ENCODE measurements at places on chromosomes 4 and X.

- no peak for DNase-seq
Measured at GRCh38 chr4:8641256-8641655, 48.7 kb downstream of the CPZ start.

DNA sequence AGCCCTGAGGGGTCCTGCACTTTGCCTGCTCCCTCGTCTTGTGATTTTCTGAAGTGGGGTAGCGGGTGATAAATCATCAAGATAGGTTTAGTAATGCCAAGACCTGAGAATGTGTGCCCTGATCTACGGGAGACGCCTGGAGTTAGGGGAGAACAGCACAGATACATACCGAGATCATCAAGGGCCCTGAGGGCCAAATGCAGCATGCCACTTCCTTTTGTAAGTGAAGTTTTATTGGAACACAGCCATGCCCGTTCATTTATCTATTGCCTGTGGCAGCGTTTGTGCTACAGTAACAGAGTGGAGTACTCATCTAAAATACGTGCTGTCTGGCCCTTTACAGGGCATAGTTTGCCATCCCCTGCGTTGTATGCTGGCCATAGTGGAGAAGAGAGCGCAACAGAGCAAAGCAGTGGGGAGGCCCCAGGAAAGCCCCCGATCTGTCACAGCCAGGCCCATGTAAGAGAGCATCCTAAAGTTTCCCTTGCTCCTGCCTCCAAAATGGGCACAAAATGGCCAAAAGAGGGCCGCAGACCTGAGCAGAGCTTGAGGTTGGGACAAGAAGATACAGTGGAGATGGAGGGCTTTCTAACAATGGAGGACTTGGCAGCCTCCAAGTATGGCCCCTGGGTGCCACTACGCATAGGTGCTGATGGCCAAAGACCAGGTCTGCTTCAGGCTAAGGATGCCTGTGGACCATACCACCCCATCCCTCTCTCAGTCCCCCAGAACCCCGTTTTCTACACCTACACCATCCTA, 167.0 kb downstream of the SMIM20 start:
- peak; percentile 13 for DNase-seq

DNA sequence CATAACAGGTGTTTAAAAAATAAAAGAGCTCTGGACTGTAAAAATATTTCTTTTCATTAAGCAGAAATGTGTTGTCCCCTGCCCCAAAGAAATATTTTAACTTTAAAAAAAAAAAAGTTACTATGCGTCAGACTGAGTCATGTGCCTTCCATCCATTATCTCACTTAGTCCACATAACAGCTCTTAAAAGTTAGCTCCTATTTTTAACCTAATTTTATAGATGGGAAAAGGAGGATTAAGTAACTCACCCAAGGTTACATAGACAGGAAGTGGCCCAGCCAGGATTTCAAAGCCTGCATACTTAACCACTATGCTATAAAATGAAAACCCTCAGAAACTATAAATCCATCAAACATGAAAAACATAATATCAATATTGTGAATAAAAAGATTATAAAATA, 97.7 kb downstream of the MANBA start:
- no peak for DNase-seq

- no peak for DNase-seq
Measured at GRCh38 chr4:33068539-33068938, 2348.4 kb downstream of the PCDH7 start.

- DNase-seq = peak; percentile 64
Measured at GRCh38 chr4:169659716-169660670, 39.6 kb downstream of the CLCN3 start.

GRCh38 chr4:121428721-121429120, 47.9 kb upstream of the QRFPR start:
- DNase-seq = no peak

GRCh38 chr4:101604976-101605375, 185.6 kb upstream of the BANK1 start:
- DNase-seq = no peak

DNA sequence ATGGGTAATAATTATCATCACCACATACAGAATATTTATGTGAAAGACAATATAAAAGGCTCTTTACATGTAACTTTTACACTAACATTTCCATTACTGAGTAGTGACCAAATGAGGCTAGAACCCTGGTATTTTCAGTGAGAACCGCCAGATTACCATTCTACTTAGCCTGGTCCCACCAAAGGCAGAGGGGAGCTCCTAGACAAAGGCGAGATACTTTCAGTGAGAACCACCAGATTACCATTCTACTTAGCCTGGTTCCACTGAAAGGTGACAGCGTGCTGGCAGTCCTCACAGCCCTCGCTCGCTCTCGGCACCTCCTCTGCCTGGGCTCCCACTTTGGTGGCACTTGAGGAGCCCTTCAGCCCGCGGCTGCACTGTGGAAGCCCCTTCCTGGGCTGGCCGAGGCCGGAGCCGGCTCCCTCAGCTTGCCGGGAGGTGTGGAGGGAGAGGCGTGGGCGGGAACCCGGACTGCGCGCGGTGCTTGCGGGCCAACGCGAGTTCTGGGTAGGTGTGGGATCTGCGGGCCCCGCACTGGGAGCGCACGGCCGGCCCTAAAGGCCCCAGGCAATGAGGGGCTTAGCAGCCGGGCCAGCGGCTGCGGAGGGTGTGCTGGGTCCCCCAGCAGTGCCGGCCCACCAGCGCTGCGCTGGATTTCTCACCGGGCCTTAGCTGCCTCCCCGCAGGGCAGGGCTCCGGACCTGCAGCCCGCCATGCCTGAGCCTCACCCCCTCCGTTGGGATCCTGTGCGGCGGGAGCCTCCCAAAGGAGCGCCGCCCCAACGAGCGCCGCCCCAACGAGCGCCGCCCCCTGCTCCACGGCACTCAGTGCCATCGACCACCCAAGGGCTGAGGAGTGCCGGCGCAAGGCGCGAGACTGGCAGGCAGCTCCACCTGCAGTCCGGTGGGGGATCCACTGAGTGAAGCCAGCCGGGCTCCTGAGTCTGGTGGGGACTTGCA, 1276.1 kb downstream of the PCDH7 start:
- no peak for DNase-seq

- no peak for DNase-seq
Measured at GRCh38 chrX:123169247-123169901, 14.7 kb upstream of the GRIA3 start.

DNA sequence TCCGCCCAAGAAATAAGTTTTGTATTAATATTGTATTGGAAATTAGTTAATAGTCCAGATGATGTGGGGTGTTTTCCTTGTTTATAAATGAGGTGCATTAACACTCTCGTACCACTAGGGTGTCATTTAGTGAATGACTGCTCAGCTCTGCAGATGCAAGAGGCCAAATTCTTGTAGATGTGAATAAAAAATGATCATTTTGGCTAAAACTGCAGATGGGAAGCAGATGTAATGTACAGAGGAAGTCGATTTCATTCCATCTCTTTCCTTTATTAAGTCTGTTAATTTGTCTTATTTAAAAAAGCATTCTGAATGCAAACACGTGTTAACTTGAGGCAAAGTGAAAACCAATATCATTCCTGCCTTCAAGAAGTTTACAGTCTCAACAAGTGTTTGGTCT, 108.1 kb downstream of the DHX15 start:
- no peak for DNase-seq

DNA sequence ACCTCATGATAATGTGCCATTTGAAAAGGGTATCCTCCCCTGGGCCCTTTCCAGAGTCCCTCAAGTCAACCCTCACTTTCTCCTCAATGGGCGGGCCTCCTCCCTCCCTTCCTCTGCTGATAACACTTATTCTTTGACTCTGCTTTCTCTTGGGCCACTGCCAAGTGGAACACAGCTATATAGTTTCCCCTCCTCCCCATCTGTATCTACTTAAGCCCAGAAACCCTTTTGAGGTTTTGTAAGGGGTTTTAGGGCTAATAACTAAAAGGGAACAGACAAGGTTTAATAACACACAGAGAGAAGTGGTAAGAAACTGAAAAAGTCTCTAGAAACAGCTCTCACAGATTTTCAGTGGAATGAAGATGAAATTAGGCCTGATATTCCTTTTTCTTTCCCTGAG, 116.7 kb downstream of the GPC3 start:
- no peak for DNase-seq
